ENCODE measurements at places on chromosomes 4 and X.

- DNase-seq = no peak
These were observed 22.5 kb upstream of the GPR34 start for GRCh38 chrX:41666251-41666650.

- DNase-seq = no peak
These were observed 796.8 kb downstream of the ADGRL3 start for GRCh38 chr4:61996943-61997342.

GRCh38 chr4:183797011-183797444 lies 108.1 kb upstream of the STOX2 start:
- no peak for DNase-seq

- no peak for DNase-seq
These were observed 66.1 kb downstream of the SOWAHB start for GRCh38 chr4:76831711-76832373.

DNA sequence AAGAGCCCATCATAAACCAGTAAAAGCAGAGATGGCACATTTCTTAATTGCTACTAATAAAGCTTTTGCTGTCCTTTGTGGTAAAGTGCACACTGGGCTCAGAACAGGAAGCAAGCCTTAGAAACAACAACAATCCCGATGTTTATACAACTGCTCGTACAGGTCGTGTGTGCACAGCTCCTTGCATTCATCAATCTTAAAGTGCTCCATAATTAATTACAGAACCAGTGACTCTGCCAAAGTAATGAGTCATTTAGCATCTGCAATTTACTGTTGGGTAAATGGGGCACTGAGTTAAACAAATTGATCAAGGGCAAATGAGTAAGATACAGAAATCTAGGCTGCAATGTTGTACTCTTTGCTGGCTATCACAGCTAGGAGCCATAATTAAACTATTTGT lies 61.3 kb upstream of the TXK start:
- no peak for DNase-seq

GRCh38 chrX:107827030-107827831 lies 1.6 kb downstream of the MID2 start:
- DNase-seq = no peak

GRCh38 chr4:156169011-156169410 lies 215.3 kb upstream of the CTSO start:
- no peak for DNase-seq

- DNase-seq = no peak
These were observed 37.9 kb downstream of the NUDT6 start for GRCh38 chr4:122884499-122884898.

DNA sequence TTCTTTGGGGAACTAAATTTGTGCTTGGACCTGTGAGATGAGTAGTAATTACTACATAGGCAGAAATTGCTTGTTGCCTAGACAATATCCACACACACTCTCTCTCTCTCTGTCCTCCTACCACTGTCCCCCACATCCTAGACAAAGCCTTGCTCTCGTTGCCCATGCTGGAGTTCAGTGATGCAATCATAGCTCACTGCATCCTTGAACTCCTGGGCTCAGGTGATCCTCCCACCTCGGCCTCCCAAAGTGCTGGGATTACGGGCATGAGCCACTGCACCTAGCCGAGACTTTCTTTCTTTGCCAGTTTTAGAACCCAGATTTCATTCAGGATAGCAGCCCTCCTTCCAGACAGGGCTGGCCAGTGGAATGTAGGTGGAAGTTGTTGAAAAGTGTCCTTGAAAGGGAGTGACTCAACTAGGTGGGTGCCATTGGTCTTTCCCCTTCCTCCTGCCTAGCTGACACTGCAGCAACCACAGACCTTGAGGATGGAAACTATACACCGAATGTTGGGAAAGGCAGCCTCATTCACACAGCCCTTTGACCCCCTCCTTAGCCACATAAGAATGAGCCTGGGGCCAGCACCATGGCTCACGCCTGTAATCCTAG lies 16.8 kb upstream of the LAP3 start:
- no peak for DNase-seq

- no peak for DNase-seq
These were observed 2.2 kb downstream of the EMD start for GRCh38 chrX:154381271-154381670.

DNA sequence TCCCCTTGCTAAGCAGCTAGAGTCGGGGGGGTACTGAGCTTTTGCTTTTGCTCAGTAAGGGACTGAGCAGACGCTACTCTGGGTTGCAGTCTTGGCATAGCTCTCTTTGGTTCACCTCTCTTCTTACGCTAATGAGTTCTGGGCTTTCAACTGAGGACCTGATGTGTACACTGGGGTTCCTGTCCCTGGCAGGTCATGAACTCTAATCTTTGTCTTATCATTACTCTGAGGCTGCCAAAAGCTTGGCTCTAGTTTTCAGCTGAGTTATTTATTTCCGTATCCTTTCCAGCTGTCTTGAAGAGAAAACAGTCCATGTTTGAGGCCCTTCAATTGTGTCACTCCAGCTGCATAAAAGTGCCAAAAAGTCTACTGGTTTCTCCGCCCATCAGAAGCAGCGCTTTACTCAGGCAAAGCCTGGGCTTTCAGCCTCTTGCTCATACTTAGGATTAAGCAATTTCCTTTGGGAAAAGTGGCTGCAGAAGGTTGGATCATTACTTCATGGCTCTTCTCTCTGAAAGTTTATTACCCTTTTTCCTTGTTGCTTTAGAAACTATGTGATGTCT lies 121.0 kb upstream of the STOX2 start:
- DNase-seq = no peak

- no peak for DNase-seq
These were observed 23.5 kb downstream of the ARSJ start for GRCh38 chr4:113955948-113956347.

DNA sequence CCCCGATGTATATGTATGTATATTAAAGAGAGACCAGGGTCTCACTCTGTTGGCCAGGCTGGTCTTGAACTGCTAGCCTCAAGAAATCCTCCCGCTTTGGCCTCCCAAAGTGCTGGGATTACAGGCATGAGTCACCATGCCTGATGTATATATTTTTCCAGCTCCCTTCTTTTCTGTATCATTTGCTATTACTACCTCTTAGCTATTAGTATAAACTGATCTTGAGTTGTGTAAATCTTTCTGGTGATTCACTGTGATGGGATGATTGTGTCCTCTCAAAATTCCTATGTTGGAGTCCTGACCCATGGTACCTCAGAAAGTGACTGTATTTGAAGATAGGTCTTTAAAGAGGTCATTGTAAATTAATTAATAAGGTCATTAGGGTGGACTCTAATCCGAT lies 53.1 kb downstream of the HPRT1 start:
- no peak for DNase-seq

- DNase-seq = no peak
These were observed 64.7 kb downstream of the IL13RA2 start for GRCh38 chrX:114952696-114953095.

- no peak for DNase-seq
These were observed 130.9 kb upstream of the GABRG1 start for GRCh38 chr4:46254788-46255187.

DNA sequence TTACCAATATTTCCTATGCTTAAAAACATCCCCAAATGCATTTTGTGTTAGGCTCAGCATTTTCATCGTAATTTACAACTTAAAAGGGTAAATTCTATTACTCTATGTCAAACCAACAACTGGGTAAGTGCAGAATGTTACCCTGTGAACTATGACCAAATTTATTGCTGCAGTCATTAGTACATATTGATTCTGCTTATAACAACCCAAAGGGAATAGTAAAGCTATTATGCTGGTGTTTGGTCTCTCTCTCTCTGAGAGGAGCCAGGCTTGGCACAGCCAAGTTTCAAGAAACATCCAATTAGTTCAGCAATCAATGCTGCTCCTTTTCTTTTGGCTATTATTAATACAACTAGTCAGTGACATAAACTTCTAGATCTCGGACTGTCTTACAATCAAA lies 747.7 kb downstream of the CENPC start:
- no peak for DNase-seq

GRCh38 chr4:146975036-146975435 lies 29.4 kb upstream of the TTC29 start:
- DNase-seq = no peak

DNA sequence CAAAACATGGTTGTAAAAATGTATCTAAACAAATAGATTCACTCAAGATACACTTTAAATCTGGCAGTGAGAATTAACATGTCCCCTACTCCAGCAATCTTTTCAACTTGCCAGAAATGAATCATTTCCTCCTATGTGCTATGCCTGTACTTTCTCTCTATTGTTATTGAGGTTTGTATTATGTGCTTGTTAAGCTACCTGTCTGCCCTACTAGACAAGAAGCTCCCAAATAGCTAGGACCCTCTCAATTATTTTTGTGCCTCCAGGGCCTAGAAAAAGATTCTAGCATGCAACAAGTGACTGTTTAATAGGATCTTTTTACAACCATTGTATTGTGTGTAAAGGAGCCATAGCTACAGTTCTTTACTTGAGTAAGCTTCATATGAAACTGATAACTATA lies 3.5 kb upstream of the SAP30 start:
- no peak for DNase-seq

GRCh38 chrX:13119386-13119785 lies 75.0 kb upstream of the FAM9C start:
- DNase-seq = no peak

GRCh38 chr4:15501941-15502340 lies 32.3 kb downstream of the CC2D2A start:
- no peak for DNase-seq

GRCh38 chrX:63330681-63331080 lies 20.5 kb downstream of the SPIN4 start:
- DNase-seq = no peak

GRCh38 chrX:18755651-18756050 lies 48.2 kb downstream of the PPEF1 start:
- DNase-seq = no peak

DNA sequence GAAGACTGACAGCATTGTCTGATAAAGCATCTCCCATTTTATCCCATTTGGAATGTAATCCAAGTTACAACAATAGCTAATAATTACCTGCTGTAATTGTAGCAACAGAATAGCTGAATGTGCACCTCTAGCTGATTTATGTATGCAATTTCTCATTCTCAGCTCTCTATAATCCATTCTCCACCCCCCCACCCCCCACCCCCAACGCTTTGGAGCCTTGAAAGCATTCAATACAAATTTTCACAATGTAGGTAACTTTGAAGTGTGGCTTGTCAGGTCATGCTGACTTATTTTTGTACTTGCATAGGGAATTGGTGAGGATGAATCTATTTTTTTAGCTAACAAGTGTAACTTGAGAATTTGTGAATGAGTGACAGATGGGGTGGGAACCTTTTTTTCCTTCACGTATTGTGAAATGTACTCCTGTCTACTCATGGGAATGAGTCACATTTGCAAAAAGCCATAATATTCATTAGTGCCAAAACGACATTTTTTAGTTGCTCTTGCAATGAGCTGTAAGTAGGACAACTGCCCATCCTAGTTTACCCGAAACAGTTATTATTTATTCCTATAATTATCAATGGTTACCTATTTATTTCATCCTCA lies 159.3 kb downstream of the PALLD start:
- no peak for DNase-seq

- no peak for DNase-seq
These were observed 169.4 kb upstream of the BANK1 start for GRCh38 chr4:101621120-101621519.

DNA sequence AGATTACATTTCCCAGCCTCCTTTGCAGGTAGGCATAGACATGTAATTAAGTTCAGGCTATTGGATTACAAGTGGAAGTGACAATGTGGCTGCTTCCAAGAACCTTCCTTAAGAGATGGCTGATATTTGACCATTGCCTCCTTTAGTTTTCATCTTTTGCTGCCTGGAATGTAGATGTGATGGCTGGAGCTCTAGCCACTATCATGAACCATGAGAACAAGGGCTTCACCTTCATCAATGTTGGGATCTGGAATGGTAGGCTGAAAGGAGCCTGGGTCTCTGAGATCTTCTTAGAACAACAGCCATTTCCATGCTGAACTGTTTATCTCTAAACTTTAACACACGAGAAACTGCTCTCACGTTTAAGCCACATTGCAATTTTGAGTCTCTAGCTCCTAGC lies 158.7 kb upstream of the ATP6AP2 start:
- no peak for DNase-seq

GRCh38 chr4:88751258-88752075 lies 53.8 kb upstream of the NAP1L5 start:
- DNase-seq = no peak

GRCh38 chr4:55249476-55249875 lies 96.6 kb upstream of the SRD5A3 start:
- no peak for DNase-seq

- DNase-seq = no peak
These were observed 23.0 kb upstream of the PPA2 start for GRCh38 chr4:105496899-105497298.

GRCh38 chr4:122882857-122883735 lies 39.3 kb downstream of the NUDT6 start:
- no peak for DNase-seq

DNA sequence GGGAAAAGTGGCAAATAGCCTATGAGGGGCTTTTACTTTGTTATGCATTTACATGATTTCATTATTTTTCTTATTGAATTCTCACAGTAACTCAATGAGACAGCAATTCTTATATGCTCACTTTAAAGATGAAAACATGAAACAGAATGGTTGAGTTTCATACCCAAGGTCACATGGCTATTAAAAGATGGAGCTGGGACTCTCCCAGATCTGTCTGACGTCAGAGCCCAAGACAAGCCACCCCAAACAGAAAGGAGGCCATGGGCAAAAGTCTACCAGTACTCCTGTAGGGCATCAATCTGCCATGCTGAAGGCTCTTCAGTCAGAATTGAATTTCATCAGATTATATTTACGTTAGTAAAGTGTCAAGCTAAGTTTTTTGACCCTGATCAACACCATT lies 13.2 kb downstream of the HSD17B11 start:
- DNase-seq = no peak

DNA sequence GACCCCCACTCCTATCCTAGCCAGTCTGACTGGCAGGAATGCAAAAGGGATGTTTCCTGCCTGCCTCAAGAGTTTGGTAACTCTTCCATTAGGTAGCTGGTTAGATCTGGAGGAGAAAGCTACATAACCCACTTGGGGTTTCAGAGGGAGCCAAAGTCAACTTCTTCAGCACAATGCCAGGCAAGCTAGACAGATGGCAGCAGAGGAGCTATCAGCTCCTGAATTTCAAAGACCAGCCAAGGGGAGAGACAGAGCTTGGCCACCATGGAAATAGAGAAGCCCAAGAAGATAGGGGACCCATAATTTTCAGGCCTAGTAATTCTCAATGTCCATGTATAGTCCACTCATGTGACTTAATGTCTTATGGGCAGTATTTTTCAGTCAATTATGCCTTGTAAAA lies 56.4 kb downstream of the PGRMC1 start:
- DNase-seq = no peak

GRCh38 chrX:129749069-129749468 lies 10.3 kb downstream of the XPNPEP2 start:
- no peak for DNase-seq

DNA sequence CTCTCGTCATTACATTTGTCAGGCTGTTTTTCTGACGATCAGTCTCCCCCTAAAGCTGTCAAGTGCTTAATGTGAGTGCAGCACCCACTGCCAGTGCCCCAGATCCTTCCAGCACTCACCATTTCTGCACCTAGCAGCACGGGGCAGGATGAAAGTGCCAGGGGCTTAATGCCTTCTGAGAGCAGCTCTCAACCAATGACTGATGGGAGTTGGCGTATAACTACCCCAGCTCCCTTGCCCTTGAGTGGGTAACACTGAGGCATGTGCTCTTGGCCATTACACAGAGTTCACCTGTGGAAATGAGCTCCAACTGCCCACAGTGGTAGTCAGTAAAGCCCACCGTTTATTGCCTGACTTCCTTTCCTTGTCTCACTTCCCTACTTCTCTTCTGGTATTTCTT lies 226.2 kb upstream of the BCOR start:
- DNase-seq = no peak
